LHCN-M2 (cell line): ENCODE measurements at places on chromosomes 6 and 20.

GRCh38 chr6:149077208-149077607 lies 240.3 kb upstream of the TAB2 start:
- peak; percentile 42 for DNase-seq

- DNase-seq = peak; percentile 68
These were observed 61.5 kb downstream of the OGFRL1 start for GRCh38 chr6:71349976-71350615.

- DNase-seq = no peak
These were observed 89.9 kb upstream of the ECI2 start for GRCh38 chr6:4225161-4225872.

- DNase-seq = peak; percentile 46
These were observed at the start of gene TGM2 for GRCh38 chr20:38165089-38165965. TGM2 (minus strand) TSS chr20:38165270; CDS start chr20:38165198, 72 bp downstream.

DNA sequence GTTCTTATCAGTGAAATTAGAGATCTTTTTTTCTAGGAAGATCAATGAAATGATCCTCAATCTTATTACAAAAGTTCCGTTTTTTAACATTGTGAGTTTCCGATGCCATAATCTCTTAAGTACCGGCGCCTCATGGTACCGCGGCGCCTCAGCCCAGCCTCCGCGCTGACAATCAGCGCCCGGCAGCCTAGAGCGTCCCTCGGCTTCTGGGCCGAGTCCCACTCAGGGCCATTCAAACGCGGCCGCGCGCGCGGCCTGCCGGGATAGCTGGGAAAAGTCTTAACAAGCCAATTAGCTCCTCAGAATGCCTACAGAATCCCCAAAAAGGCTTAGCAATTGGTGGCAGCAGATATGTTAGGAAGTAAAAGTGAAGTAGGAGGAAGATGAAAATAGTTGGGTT lies 204.8 kb downstream of the ADGB start:
- peak; percentile 36 for DNase-seq

- DNase-seq = peak; percentile 47
These were observed 6.7 kb upstream of the TMEM30A start for GRCh38 chr6:75291331-75291730.

- DNase-seq = no peak
These were observed 67.8 kb upstream of the LTV1 start for GRCh38 chr6:143775336-143775735.

- no peak for DNase-seq
These were observed 62.4 kb downstream of the AIG1 start for GRCh38 chr6:143123081-143123480.

DNA sequence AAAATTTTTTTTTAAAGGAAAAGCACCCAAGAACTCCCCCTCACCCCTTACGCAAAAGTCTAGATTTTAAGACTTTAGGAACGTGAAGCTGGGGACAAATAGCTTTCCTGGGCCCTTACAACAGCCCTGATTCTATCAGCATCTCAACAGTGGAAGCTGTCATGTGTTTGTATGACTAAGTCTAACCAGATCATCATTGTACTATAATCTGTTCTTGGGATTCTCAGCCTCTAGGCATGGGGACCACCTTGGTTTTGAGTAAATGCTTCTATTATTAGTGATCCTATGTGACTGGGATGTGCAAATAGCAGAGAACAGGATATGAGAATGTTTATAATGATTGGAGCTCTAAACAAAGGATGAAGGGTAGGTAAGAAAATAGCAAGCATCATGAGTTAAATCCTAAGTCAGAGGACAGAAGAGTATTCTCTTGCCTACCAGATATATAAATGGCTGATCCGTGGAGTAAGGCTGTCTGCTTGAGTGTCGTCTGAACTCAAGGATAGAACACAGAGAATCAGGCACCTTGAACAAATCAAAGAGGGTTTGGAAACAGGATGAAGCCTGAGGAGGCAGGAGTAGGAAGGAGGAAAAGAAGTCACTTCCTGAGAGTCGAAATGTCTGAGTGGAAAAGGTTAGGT lies 105.7 kb upstream of the FAM184A start:
- DNase-seq = peak; percentile 7

DNA sequence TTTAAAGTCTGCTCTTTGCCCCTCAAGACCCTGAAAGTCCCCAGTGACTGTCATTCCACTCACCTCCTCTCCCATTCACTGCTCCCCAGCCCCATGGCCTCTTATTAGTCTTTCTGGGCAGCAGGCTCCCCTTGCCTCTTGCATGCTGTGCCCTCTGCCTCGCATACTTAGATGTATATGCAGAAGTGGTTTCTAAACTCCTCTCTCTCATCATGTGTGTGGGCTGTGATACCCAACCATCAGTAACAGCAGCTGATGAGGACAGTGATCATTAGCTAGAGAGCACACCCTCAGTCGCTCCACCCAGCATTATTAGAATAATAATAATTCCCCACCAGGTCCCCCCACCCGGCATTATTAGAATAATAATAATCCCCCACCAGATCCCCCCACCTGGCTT lies 14.5 kb downstream of the PKIG start:
- DNase-seq = no peak

GRCh38 chr6:47521961-47522360 lies 44.4 kb downstream of the CD2AP start:
- DNase-seq = no peak

DNA sequence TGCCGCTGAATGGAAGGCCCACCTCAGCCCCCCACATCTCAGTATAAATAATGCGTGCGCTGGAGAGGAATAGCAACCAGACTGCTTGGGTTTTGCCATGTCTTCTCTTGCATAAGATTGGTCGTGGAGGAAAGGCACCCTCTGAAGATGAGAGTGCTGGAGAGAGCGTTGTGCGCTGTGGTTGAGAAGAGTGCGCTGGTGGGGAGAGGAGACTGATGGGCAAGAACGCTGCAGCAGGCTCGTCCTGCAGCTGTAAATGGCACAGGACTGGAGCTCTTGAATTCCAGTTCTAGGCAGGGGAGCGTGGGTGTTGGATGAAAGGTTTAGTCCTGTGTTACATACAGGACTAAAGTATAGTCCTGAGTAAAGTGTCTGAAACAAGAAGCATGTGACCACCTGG lies 51.5 kb downstream of the RPRD1B start:
- no peak for DNase-seq

- DNase-seq = no peak
These were observed 335.7 kb downstream of the CDH4 start for GRCh38 chr20:61587681-61588289.

- DNase-seq = peak; percentile 60
These were observed 45.0 kb downstream of the SLC23A2 start for GRCh38 chr20:4956200-4956810.

GRCh38 chr6:117531346-117531745 lies 48.9 kb downstream of the DCBLD1 start:
- peak; percentile 85 for DNase-seq

GRCh38 chr20:10649797-10650160 lies 24.0 kb downstream of the JAG1 start:
- peak; percentile 70 for DNase-seq

DNA sequence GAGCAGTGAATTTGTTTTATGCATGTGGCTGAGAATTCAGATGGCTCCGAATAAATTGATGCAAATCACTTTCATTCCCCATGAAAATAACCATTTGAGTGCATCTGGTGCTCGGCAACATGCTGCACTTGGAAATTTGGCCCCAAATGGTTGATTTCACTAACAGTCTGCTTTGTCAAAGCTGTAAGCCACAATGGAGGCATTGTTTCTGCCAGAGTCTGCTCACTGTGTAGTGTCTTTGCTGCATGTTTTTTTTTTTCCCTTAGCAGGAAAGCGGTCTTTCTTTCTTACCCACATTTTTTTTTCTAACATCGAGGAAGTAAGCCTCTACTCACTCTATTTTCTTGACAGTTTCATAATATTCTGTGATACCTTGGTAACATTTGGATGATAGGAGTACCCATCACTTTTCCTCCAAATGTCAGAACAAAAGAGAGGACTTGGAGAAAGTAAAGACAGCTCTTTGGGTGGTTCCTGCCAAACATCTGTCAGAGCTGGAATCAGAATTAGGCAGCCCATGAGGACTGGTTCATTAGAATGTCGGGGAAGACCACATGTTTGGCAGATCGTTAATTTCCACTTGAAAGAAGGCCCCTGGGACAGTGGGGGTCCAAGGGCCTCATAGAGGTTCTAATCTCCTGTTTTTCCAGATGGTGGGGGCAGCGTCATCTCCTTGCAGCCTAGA lies 149.5 kb downstream of the DOK5 start:
- no peak for DNase-seq

GRCh38 chr6:11586536-11586935 lies 49.0 kb downstream of the TMEM170B start:
- peak; percentile 93 for DNase-seq

- DNase-seq = no peak
These were observed 8.7 kb upstream of the DEFB128 start for GRCh38 chr20:198225-198624.

DNA sequence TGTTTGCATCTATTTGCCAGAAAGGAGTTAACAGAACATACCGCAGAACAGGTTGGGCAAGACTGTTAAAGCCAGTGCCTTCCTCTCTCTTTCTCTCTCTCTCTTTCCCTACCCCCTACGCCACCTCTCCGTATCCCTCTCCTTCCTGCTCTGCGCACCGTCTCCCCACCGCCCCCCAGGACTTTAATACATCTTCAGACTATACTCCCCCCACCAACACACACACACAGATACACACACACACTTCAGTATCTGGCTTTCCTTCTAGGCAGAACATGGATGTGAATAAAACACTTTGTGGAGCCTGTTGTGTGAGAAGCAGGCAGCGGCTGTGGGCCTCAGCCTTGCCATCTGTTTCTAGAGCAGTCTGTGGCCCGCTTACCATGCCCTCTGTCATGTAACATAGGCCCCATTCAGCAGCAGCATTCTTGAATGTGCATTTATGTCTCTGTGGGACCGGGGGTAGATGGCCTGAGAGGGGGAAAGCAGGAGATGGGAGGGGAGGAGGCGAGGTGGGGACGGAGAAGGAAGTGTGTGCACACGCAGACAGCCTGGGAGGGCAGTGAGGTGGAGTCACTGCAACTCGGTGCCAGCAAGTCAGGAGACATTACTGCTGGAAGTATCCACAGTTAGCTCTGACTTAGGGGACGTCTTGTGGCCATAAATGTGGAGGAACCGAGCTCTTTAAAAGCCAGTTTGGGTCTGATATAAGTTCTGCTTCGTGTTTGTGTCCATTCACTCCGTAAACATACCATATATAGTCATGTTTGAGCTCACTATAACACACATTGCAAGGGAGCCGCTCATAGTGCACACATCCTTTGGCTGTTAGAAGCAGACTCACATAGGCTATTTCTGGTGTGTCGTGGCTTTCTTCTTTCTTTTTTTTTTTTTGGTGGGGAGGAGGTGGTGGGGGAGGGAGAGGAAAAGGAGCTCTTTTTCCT lies 38.4 kb downstream of the RREB1 start:
- peak; percentile 59 for DNase-seq

DNA sequence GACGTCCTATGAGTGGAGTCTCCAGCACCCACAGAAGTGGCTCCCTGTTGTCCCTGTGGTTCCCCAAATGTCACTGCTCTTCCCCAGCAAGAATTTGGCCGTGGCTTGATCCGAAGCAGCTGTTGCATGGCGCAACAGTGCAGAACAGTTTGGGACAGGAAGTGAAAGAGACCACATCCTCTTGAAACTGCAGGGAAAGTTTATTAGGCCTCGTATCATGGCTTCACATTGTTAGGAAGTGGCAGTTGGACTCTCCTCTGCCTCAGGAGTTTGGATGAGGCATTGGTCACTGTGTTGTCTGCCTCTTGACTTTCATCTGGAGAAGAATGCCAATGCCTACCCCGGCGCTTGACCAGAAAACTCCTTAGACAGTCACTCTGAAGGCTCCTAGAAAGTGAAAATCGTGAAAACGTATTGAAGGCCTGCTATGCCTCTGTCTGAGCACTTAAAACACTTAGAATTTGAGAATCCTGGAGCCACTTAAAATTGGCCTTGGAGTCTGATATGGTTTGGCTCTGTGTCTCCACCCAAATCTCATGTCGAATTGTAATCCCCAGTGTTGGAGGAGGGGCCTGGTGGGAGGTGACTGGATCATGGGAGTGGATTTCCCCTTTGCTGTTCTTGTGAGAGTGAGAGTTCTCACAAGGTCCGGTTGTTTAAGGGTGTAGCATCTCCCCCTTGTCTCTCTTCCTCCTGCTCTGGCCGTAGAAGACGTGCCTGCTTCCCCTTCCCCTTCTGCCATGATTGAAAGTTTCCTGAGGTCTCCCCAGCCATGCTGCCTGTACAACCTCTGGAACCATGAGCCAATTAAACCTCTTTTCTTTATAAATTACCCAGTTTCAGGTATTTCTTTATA lies 334.9 kb upstream of the JARID2 start:
- peak; percentile 79 for DNase-seq

- DNase-seq = no peak
These were observed 46.9 kb upstream of the SMIM28 start for GRCh38 chr6:138330763-138331162.

DNA sequence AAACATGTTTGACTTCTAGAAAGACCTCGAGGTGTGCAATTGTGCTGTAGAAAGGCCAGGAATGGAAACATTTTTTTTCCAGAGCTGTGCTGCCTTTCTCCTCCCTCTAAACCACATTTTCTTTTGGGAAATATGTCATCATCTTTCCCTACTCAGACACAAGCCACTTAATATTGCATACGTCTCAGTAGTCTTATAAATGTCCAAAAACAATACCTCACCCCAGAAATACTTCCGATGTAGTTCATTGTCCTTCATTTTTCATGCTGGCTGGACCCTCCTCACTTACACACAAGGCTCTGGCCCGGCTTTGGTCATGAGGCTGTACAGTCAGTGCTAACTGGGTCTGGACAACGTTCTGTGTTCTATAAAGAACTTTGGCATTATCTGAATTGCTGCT lies 126.4 kb downstream of the SCML4 start:
- DNase-seq = no peak

DNA sequence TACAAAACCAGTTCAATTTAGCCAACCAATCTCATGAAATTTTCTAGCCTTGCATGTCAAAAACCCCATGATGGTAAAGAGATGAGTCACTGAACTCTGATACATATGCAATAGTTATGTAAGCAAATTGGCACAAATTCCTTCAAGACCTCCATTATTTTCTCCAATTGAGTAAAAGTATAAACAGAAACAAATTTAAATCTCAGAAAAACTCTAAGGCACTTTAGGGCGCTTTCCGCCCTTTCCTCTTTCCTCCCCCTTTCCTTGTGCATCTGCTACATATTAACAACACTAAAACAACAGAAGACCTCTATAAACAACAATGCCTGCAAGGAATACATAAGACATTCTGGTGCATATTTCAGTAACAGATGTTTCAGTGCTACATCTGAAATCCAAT lies 48.5 kb downstream of the KIF13A start:
- peak; percentile 28 for DNase-seq

DNA sequence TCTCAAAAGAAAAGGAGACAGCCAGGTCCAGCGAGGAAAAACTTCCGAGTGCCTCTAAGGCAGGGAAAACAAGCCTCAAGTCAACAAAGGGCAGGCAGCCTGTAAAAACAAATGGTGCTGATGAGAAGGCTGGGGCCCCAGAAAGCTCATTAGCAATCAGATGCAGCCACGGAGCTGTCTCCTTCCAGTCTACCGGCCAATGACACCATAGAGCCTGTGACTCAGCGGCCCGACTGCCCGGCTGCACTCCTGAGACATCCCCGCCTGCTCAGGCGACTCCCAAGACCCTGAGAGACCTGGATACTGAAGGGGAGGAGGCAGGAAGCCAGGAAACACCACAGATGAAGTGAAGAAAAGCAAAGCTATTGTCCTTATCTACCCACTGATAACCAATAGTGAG lies 120.1 kb upstream of the HDDC2 start:
- peak; percentile 8 for DNase-seq
